DMS79 treated with DMSO at 0.1 percent for 48 hours (cell line): ENCODE measurements at places on chromosomes 7 and 10.

DNA sequence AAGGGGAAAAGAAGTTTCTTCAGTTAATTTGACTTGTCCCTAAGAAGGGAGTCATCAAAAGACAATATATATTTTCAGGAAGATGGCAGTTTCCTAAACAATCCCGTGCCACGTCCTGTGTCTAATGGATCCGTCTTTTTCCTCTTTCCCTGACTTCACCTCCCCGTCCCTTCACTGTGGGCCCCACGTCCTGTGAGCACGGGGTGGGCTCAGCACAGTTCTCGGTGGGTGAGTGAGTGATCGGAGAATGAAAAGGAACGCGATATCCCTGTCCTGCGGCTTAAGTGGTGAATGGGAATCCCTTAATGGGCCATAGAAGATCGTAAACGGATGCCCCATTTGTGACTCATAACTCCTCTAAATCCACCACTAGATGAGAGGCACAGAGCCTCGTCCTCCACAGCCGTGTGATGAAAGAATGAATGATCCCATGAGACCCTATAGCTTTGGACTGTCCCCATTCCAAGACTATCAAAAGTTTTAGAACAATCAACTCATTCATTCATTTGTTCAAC lies 63.5 kb upstream of the PITRM1 start:
- no peak for DNase-seq

- no peak for DNase-seq
Measured at GRCh38 chr10:42943025-42943818, 133.6 kb upstream of the RET start.

DNA sequence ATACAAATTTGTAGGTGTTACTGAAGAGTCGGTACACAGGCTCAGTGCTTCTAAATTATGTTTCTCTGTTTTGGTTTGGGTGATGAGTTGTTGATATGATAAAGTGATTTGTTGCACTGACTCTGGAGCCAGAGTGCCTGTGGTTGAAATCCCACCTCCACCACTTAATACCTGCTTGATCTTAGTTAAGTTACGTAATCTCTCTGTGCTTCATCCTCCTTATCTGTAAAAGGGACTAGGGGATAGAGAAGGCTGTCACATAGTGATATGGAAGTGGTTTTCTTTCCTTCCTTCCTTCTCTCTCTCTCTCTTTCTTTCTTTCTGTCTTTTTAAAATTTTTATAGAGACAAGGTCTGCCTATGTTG lies 664 bp upstream of the HPS6 start:
- no peak for DNase-seq

GRCh38 chr7:18727115-18727870 lies 231.7 kb downstream of the HDAC9 start:
- no peak for DNase-seq

DNA sequence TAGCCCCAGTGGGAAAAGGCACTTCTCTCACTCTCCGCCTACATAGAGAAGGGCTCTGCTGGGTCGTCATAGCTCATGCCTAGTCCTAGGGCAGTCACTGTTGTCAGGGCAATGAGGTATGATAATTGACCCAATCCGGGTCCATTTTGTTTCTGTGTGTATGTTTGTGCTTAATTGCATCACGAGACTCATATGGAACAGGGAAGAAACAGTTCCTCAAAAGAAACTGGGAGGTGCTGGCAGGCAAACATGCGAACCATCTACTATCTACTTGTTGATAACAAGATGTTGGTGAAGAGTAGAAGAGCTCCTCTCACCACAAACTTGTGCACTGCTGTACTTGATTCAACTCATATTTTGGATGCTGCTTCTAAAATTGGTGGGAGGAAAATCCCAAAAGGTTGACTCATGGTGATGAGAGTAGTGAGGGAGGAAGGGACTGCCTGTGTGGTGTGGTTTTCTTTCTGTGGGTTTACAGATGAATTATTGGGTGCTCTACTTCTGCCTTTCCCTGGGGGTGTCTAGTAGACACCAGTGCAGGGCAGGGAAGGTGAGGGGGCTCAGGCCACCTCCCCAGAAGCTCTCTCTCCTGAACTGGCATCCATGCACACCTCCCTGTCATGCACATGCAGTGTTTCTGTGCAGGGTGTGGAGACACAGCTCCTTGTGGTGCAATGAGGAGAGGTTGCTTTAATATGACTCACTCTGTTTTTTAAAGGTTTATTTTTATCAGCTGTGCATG lies 29.4 kb downstream of the LSMEM1 start:
- no peak for DNase-seq

DNA sequence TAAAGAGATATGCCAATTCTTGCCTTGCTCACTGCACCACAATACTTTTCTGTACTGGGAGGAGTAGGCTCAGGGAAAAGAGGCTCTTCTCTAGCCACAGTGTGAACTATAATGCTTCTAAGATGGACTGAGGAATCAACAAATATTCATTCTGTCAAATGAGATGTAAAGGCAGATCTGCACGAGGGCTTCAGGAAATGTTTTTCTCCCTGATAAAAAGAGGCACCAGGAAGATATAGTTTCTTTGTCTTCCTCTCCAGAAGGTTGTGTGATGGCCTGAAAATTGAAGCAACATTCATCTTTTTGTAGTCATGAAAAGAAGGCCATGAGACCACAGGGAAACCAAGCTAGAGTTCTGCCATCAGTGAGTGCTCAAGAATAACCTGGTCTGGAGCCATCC lies 79.1 kb upstream of the NME8 start:
- DNase-seq, result no peak

- DNase-seq, result no peak
Measured at GRCh38 chr10:70546584-70546983, 56.0 kb downstream of the PRF1 start.

DNA sequence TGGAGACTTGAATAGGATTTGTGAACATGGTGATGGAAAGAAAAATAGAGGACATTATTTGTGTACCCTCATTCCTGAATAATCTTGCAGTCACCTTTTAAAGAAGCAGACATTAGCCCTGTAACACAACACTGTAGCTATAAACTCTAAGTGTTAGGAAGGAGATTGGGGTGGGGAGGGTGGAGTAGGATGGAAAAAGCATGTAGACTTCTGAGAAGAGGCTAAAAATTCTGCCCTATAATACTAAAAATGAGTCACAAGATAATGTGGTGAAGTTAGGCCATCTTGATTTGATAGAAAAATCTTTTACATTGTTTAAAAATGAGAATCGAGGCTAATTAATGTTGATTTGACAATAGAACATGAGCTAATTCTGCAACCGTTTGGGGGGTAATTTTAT lies 128.8 kb downstream of the LCOR start:
- no peak for DNase-seq

GRCh38 chr10:131063311-131063710 lies 248.2 kb downstream of the TCERG1L start:
- no peak for DNase-seq

DNA sequence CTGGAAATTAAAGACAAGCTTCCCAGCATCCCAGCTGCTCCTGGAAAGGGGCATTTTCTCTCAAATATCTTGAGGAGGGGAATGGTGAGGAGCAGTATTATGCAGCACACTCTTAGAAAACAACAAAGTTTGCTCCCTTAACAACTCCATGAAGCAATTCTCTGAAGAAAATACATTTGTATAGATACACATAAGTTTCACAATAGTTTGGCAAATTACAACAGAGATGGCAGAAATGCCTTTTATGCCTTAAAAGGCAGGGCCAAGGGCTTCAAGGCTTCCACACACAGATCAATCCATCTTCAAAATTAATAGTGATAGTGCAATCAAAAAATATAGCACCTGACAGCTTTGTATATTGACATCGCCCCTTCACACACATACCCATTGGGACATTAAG lies 12.2 kb downstream of the DGKI start:
- DNase-seq, result no peak

DNA sequence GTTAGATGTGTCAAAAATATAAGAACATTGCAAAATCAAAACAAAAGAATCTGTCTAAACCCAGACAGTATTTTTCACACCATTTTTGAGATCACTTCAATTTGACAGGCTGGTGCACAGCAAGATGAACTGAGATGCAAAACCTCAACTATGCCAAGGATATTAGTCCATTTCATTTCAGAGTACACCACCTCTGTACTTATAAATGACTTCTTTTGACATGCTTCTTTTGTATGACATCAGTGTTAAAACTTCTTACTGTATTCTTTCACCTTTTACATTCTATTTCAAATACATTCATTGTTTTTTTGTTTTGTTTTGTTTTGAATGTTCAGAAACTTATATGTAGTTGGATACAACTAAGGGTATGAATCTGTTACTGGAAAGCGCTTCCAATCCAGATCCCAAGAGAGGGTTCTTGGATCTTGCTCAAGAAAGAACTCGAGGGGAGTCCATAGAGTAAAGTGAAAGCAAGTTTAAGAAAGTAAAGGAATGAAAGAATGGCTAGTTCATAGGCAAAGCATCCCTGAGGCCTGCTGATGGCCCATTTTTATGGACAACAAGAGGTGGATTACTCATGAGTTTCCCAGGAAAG lies 23.5 kb upstream of the GPR141 start:
- DNase-seq, result no peak

DNA sequence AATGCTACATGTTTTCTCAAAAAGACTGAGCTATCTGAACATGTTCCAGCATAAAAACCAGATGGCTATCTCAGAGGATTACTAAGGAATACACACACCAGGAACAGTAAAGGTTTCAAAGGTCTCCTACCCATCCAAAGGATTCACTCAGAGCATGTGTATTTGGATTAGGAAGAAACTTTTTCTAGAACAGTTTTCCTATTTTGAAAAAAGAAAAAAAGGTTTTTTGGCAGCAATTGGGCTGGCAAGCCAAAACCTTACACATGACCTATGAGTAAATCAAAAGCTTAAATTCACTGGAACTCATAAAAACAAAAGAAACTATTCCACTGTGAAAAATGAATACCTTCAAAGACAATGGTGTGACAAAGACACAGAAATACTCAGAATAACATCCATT lies 9.6 kb downstream of the TPK1 start:
- no peak for DNase-seq

DNA sequence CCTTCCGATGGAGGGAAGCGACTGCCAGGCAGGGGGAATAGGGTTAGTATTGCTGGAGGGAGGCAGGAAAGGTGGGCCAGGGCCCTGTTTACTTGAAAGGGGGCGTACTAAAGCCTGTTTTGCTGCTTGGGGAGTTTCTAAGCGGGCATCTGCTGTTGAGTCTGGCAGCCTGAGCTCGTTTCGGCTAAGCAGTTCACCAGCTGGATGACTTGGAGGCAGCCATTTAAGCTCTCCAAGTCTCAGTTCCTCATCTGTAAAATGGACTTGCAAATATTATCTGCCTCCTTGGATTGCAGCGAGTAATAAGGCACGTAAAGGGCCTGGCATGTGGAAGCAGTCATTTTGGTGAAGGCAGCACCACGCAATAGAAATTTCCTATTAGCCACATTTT lies 44.0 kb downstream of the LDB3 start:
- no peak for DNase-seq

GRCh38 chr7:128448751-128449302 lies 6.9 kb upstream of the HILPDA start:
- DNase-seq, result no peak

- no peak for DNase-seq
Measured at GRCh38 chr10:81570878-81571794, 303.9 kb upstream of the NRG3 start.

- DNase-seq, result no peak
Measured at GRCh38 chr7:69192134-69192533, 406.1 kb upstream of the AUTS2 start.

GRCh38 chr10:78348411-78349164 lies 314.9 kb downstream of the RPS24 start:
- peak; percentile 28 for DNase-seq

- DNase-seq, result peak; percentile 32
Measured at GRCh38 chr10:5654218-5654755, 12.1 kb downstream of the ASB13 start.

GRCh38 chr10:102994531-102995295 lies 76.6 kb downstream of the CNNM2 start:
- peak; percentile 22 for DNase-seq

- DNase-seq, result no peak
Measured at GRCh38 chr7:53070883-53071282, 35.5 kb downstream of the POM121L12 start.

DNA sequence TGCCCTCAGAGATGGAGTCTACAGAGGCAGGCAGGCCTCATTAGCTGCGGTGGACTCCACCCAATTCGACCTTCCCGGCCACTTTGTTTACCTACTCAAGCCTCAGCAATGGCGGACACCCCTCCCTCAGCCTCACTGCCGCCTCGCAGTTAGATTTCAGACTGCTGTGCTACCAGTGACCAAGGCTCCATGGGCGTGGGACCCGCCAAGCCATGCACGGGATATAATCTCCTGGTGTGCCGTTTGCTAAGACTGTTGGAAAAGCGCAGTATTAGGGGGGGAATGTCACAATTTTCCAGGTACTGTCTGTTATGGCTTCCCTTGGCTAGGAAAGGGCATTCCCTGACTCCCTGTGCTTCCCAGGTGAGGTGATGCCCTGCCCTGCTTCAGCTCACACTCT lies 252.3 kb downstream of the ARL4A start:
- no peak for DNase-seq

- DNase-seq, result no peak
Measured at GRCh38 chr10:31475519-31475918, 156.5 kb downstream of the ZEB1 start.

DNA sequence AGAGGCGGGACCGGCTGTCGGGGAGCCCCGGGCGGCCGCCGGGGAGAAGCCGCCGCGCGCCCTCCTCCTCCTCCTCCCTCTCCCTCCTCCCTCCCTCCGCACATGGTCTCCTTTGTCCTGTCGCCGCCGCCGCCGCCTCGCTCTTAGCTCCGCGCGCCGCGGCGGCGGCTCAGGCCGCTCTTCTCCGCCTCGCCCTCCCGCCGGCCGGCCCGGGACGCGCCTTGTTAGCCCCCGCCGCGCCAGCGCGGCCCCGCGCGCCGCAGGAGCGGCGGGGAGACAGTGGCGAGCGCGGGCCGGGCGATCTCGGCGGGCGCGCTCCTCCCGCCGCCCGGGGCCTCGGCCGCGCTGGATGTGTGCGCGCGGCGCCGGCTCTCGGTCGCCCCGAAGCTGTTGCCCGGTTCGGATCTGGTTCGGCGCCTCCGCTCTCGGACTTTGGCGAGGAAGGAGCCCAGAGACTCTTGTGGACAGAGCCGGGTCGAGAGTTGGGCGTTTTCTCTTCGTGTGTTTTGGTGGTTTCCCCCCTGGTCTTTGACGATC lies 437.4 kb upstream of the GALNT17 start:
- DNase-seq, result peak; percentile 32

- DNase-seq, result peak; percentile 68
Measured at GRCh38 chr7:150903606-150904005, 51.3 kb downstream of the AOC1 start.

GRCh38 chr10:110279407-110279986 lies 25.2 kb downstream of the SMNDC1 start:
- DNase-seq, result peak; percentile 36

GRCh38 chr10:113562704-113563103 lies 9.9 kb downstream of the HABP2 start:
- DNase-seq, result no peak

GRCh38 chr10:52756966-52757365 lies 15.6 kb downstream of the MBL2 start:
- no peak for DNase-seq

GRCh38 chr10:77867124-77867719 lies 59.3 kb downstream of the DLG5 start:
- no peak for DNase-seq
